ENCODE measurements at places on chromosomes 5 and 9.

DNA sequence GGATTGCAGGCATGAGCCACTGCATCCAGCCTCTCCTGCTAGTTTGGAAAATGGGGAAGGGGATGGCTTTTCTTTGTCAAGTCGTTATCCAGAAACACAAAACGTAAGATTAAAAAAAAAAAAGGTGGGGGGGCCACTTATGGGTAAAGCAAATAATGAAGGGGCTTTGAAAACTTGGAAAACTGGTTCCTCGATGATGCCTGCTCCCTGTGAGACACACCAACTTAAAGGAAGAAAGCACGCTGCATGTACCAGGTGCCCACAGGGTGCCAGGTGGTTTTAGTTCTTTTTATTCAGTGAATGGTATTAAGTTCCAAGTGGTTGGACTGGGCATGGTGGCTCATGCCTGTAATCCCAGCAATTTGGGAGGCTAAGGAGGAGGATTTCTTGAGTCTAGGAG lies 170.1 kb downstream of the GOLPH3 start:
- DNase-seq: no peak

GRCh38 chr9:118829334-118829733 lies 539.9 kb downstream of the BRINP1 start:
- no peak for DNase-seq

GRCh38 chr9:135392511-135392910 lies 87.1 kb upstream of the PPP1R26 start:
- no peak for DNase-seq

DNA sequence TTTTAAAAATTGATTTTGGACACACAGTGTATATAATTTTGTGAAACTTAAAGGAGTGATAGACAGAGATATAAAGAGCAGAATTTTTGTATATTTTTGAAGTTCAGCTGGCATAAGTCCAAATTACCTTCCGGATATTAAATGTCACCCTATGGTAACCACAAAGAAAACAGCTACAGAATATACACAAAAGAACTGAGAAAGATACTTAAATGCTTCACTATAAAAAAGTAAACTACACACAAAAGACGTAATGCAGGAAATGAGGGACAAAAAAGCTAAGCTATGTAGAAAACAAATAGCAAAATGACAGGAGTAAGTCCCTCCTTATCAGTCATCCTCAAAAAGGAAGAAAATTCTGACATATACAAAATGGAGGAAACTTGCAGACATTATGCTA lies 29.4 kb downstream of the HACD4 start:
- no peak for DNase-seq

- no peak for DNase-seq
Observed at GRCh38 chr5:34475249-34475966, 180.7 kb upstream of the RAI14 start.

GRCh38 chr9:137679695-137680305 lies 61.0 kb downstream of the EHMT1 start:
- no peak for DNase-seq

Data from HEK293T (cell line).